ENCODE measurements at places on chromosomes 13 and 19. TPM values are rescaled to one million over a fixed set of nuclear protein-coding genes. Genes with fewer than 3 reads are reported as not detected.

Gene HRC
- total RNA-seq, result not detected

DNA sequence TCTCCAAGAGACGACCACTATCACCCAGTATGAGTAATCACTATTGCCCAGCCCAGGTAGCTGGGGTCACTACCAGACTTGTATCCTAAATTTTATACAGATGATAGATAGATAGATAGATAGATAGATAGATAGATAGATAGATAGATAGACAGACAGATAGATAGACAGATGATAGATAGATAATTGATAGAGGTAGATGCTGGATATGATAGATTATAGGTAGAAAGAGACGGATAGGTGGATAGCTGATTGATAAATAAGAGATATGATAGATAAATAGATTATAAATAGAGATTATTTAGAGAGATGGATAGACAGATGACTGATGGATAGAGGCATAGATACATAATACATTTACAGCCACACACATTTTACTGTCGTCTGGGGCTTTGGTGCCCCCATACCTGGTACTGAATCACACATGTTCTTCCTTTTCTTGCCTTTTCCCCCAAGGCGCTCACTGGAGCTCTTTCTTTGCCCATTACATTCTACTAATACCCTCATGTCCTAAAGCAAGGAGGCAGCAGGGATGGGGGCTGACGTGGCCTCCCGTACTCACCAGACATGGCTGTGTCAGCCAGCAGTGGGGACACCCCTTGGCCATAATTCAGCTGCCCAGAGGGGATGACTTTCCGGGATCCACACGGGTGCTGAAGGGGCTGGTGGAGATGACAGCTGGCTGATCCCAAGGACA lies 44.6 kb upstream of the CCNE1 start:
- DNase-seq, result no peak

GRCh38 chr13:113888701-113889330 lies 24.9 kb upstream of the GAS6 start:
- no peak for DNase-seq

DNA sequence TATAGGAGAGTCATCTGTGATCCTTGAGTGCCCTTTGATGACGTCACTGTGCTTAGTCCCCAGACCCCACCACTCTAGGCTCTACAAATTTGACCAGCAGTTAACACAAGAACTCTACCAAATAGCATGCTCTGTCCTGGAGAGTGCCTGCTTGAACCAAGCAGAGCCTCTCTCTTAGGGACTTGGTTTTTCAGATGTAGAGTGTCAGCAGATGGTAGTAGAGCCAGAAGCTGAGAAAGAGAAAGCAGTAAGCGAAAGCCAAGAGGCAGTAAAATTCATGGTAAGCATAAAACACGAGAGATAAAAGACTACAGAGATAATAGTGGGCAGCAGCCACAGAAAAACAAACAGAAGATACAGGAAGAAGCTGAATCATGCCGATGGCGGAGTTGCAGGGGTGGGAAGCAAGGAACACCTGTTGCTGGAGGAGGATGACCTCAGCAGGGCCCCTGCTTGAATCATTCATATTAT lies 193.3 kb downstream of the SLC7A1 start:
- no peak for DNase-seq

Gene ZNF416
- total RNA-seq, result 4.6 TPM

Gene ZNF30
- total RNA-seq, result 3.9 TPM

- no peak for DNase-seq
Observed at GRCh38 chr19:29211562-29212355, 1.2 kb downstream of the UQCRFS1 start.

DNA sequence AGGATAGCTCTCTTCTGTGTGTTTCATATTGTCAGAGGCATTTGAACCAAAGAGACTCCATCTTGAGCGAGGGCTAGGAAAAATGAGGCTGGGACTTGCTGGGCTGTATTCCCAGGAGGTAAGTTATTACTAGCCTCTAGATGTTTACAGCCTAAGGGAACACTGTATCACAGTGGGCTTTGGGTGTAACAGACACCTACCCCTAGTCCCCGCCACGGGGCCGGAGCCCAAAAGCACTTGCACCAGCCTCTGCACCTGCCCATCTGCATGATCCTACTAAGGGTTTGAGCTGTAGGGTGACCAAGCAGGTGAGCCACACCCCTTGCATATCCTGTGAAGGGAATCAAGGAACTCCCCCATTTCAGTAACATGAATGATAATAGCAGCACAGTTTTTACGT lies 1972.2 kb downstream of the OLFM4 start:
- DNase-seq, result no peak

GRCh38 chr13:55263045-55263444 lies 1877.7 kb upstream of the PRR20A start:
- DNase-seq, result no peak

DNA sequence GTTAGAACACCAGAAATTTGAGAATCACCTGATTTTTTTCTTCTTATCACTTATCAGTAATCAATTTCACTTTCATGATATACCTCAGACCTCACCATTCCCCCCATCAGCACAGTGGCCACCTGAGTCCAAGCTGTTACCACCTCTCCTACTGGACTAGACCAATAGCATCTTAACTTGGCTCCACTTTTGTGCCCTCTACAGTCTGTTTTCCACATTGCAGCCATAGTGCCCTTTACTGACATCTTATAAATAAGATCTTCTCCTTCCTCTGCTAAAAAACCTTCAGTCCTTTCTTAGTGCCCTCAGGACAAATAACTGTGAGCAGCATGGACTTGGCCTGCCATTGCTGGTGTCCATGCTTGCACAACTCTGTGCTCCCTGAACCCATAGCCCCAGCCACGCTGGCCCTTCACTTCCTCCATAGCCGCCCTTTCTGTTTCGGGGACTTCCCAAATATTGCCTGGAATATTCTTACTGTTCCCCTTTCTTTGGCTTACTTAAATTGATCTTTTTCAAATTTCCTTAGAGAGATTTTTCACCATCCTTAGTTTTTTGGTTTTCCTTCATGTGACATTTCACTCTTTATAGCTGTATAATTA lies 380.8 kb downstream of the LMO7 start:
- peak; percentile 78 for DNase-seq

- DNase-seq, result no peak
Observed at GRCh38 chr13:28573595-28574373, 78.9 kb upstream of the FLT1 start.

Gene FUT1
- 0.16 TPM for total RNA-seq
